ENCODE measurements at places on chromosomes 3 and 15.

GRCh38 chr3:141242377-141243092, 10.9 kb downstream of the PXYLP1 start:
- DNase-seq: no peak

- DNase-seq: no peak
These were observed 111.6 kb downstream of the NR2F2 start for GRCh38 chr15:96442076-96442475.

DNA sequence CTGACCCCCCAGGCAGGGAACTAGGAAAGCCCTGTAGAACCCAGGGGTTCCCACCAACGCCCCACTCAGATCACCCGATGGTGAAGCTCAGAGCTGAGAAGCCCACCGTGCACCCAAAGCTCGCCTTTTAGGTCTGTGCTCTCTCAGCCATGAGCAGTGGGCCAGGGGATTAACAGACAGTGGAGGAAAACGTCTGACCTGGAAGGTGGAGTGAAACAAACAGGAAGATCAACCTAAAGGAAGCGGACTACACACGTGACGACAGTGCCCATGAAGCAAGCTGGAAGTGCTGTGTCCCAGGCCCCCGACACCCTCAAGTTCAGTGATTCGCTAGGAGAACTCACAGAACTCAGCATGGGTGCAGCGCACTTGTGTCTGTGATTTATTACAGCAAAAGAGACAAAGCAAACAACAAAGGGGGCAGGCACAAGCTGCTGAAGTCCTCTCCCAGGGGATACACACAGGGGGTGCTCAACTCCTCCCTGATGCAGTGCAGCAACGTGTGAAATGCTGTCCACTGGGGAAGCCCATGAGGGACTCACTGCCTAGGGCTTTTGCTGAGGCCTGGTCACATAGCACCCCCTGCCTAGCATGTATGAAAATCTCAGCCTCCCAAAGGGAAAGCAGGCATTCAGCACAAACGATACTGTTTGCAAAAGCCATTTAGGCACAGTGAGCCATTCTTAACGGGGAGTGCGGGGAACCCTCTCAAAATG, 43.5 kb downstream of the CFAP92 start:
- no peak for DNase-seq

DNA sequence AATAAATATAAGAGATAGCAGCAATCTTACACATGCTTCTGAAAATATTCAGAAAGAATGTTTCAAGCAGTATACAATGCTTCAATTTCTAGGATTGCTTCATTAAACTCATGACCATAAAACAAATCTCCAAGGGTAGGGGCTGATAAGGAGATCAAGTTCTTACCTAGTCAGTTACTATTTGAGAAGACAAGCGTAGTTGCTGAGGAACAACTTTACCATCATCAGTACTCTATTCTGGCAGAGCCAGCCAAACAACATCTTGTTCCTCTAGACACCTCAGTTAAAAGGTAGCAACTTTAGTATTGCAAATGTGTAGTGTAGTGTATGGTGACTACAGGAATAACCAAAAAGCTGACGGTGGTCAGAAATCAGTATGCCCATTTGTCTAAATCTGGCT, 85.4 kb upstream of the CHRM5 start:
- no peak for DNase-seq

DNA sequence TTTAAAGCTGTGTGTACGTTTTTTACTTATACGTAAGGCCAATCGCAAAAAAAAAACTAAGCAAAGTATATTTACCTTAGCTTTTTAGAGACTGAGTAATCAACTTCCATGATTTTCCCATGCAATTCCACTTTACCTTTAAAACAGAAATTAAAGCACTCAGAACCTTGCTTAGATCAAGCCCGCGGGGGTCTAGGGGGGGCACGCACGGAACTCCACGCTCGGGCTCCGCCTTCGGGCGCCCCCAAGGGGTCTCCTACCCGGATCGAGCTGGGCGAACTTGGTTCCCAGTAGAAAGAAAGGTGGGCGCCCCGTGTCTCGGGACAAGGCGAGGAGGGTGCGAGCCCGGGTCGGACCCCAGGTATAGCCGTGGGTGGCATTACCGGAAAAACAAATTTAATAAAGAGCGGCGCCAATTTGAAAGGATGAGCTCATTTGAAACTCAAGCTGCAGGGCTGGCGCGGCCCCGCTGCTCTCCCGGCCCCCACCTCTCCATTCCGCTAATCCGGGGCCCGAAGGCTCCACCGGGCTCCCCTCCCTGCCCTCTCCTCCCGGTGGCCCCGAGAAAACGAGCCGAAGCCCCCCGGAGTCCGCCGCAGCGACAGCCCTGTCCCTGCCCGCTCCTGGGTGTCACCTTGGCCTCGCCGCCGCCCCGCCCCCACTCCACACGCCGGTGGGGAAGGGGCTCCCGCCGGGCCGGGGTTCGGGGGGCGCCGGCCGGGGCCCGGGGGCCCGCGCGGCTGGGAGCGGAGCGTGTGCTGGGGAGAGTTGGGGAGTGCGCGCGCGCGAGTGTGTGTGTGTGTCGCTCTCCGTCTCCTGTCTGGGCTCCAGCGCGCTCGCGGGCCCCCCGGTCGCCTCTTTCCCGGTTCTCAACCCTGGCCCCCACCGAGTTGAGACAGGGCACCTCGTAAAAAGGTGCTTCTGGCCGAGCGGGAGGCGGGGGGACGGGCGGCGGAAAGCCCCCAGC, 1.5 kb downstream of the IGF2BP2 start:
- DNase-seq: no peak

GRCh38 chr3:156606729-156607128, 51.8 kb upstream of the SSR3 start:
- no peak for DNase-seq

DNA sequence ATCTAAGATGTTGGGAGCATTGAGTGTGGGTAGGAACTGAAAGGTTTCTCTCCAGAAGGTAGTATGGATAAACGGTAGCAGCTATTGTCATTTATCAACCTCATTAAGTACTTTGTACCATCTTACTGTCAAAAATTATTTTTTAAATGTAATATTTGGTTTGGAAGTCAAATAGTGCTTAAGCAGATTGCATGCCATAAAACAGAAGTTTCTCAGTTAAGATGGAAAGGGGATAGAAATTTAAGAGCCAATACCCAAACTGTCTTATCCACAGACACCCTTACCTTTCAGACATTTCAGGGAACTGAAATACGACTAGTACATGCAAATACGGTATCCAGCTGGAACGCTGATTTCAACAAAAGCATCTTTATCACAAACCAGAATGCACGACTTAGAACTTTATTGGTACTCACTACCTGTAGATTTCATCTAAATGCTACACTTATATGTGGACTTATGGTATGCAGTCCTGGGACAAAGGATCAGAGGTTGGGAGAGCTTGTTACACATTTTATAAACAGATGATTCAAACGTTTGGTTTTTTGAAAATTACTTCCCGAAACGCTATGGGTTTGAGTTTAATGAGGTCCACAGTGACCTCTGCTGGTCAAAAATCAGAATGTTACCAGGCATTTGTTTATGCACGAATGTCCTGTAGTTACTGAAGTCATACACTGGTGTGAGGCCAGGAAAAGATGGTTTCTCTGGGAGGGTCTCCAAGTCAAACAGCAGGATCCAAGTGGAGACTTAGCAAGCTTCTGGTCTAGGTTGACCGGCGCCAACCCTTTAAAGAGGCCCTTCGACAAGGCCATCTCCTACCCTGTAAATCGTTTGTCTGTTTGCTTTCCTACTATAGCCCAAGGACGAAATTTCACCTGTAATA, 45.7 kb upstream of the DUT start:
- no peak for DNase-seq

DNA sequence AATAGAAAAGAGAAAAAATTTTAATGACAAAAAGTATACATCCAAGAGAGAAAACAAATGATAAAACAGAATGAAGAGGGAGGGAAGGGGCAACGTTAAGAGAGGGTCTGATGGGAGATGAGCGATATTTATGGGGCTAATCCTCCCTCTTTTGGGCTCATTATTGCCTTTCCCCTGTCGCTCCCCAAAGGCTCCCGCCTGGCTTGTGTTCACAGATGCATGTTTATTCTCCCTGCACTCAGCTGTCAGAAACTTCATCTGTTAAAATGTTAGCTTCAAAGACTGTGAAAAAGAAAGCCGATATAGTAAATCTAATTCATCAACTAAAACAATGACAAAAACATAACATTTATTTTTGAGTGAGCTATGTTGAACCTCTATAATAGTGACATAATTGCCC, 74.3 kb downstream of the GABRB3 start:
- DNase-seq: no peak

- DNase-seq: no peak
These were observed 44.0 kb downstream of the PSMD6 start for GRCh38 chr3:63979093-63979885.

- DNase-seq: no peak
These were observed 79.2 kb downstream of the IL1RAP start for GRCh38 chr3:190593075-190593474.

DNA sequence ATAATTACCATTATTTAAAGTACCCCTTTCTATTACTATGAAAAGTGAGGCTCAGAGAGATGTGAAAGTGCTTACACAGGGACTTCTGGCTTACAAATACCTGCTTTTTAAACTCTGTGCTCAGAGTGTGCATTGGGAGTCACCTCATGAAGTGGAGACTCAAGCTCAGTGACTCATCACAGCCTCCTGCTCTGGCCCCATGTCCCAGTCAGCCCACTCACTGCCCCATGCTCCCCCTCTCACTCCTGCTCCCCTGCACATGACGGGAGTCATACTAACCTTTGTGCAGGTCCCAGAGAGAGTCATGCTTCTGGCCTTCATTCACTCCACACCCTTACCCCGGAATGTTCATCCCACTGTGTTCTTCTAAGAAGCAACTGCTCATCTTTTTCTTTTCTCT, 20.2 kb downstream of the CCR1 start:
- no peak for DNase-seq

DNA sequence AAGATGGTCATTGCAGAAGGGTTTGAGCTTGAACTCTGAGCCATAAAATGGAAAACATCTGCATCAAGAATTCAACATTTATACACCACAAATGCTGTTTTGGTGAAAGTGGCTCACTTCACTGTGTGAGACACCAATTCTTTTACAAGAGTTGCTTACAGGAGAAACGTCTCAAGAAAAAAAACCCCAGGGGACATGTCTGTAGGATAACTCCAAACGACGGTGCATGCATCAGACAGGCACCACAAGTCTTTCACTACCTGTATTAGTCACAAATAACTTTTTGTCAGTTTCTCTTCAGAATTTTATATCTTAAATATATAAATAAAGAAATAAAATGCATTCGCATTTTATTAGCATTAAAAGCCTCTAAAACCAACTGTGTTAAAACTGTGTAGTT, 164.3 kb downstream of the EFHB start:
- DNase-seq: no peak

GRCh38 chr15:83955806-83956265, 279.7 kb upstream of the GOLGA6L4 start:
- no peak for DNase-seq

- DNase-seq: no peak
These were observed 15.4 kb upstream of the GMNC start for GRCh38 chr3:190877925-190878324.

DNA sequence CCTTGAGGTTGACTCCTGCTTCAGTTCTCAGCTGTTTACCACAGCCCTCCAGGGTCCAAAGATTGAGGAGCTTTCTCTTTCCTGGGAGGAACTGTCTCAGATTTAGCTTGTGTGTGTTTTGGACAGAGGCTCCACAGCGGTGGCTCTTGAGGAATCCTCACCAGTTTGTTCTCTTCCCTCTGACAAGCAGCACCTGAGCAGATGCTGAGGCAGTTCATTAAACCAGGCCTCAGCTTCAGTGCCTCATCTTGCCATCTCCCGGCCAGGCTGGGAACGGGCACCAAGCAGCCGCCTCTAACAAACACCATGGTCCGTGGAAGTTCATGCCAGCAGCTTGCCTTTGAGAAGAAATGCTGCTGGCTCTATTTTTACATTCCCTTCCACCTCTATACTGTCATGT, 25.8 kb upstream of the TIMP4 start:
- DNase-seq: no peak

DNA sequence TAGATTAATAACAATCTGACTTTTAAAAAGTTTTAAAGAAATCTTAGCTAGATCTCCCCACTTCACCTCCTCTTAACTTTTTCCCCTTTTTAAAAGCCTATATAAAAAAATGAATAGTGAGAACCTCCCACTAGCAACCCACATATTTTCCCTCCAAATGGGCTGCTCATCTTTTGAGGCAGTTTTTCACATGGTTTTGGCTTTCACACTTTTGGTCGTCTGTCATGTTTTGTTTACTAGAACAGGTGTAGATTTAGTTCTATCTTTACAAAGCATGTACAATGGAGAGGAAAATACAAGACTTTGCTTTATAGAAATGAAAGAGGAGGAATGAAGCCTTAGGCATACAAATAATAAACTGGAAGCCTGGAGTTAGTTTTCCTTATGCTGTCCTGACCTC, 126.7 kb upstream of the EOMES start:
- no peak for DNase-seq

- no peak for DNase-seq
These were observed 1.9 kb downstream of the ADPGK start for GRCh38 chr15:72781631-72782030.

DNA sequence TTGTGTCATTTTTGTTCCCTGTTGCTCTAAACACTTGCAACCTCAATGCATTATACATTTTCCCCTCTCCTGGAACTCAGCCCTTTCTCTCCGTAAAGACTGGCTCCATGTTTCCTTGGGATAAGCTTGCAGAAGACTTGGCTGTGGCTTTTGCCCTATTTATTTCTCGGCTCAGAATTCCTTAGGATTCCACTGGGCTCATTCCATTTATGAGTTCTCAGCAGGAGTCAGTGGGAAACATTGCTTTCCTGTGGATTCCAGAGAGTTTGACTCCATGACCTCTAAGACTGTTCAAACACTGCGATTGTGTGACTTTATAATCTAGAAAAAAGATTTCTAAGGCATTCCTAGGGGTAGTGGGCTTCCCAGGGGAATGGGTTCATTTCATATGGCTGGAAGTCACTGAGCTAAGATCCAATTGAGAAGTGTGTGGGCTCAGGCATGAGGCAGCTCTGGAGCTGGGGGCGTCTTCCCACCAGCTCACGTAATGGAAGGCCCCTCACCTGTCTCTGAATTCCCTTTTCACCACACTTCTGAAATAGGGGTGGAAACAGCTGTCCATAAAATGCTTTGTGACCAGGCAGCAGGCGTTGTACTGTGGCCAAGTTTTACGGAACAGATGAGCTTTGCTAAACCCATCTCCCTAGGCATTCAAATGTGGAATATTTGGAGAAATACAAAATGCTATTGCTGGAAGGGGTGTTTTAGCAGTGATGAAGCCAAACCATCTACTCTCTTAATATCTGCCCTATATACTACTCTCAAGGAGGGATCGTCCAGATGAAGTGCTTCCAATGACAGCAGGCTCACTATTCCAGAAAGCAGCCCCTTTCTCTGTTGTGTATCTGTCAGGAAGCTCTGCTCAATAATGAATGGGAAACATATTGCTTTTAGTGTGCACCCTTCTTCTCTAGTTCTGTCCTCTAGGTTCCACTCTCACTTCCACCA, 91.8 kb upstream of the BCL6 start:
- DNase-seq: no peak

- no peak for DNase-seq
These were observed 2.9 kb upstream of the CAV3 start for GRCh38 chr3:8730656-8731055.

DNA sequence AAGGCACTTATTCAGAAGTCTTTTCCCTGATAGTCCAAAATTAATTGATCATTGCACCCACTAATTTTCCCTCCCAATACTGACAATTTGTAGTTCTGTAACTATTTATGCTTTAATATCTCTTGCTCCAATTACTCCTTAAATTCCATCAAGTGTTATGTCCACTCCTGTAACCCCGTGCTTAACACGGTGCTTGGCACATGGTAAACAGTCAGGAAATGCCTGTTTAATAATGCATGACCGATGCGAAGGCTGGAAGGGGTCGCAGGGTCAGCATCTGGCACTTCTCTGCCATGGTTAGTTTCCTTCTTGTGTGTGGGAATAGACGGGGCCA, 553 bp upstream of the SEC22A start:
- no peak for DNase-seq
